ENCODE measurements at places on chromosomes 7 and 10. TPM values are rescaled to one million over a fixed set of nuclear protein-coding genes. Genes with fewer than 3 reads are reported as not detected.

- no peak for DNase-seq
- H3K36me3 ChIP-seq = peaks cover 70% of the 10 kb centered on the region
- H3K4me3 ChIP-seq = no peak overlapping the region
- no peak overlapping the region for H3K27ac ChIP-seq
- H3K4me1 ChIP-seq = no peaks in the 10 kb centered on the region
Measured at GRCh38 chr10:24545585-24545984, 178.1 kb downstream of the ARHGAP21 start.

ASZ1 gene
- not detected for total RNA-seq

SLC26A3 gene
- not detected for total RNA-seq

- H3K27me3 ChIP-seq = no peaks in the 10 kb centered on the region
- no peaks in the 10 kb centered on the region for H3K4me1 ChIP-seq
- no peaks in the 10 kb centered on the region for H3K36me3 ChIP-seq
- DNase-seq = no peak
- H3K4me3 ChIP-seq = no peak overlapping the region
Measured at GRCh38 chr10:11091517-11092102, 73.9 kb downstream of the CELF2 start.

MKX gene
- 1.2 TPM for total RNA-seq

TWNK gene
- 7.9 TPM for total RNA-seq

PFKFB3 gene
- 77.9 TPM for total RNA-seq

DGKI gene
- 2.7 TPM for total RNA-seq
